ENCODE measurements at places on chromosomes 5 and 9.

GRCh38 chr9:91172329-91172728, 189.4 kb downstream of the AUH start:
- DNase-seq, result no peak

- DNase-seq, result no peak
Measured at GRCh38 chr5:87899208-87899661, 369.4 kb downstream of the TMEM161B start.

DNA sequence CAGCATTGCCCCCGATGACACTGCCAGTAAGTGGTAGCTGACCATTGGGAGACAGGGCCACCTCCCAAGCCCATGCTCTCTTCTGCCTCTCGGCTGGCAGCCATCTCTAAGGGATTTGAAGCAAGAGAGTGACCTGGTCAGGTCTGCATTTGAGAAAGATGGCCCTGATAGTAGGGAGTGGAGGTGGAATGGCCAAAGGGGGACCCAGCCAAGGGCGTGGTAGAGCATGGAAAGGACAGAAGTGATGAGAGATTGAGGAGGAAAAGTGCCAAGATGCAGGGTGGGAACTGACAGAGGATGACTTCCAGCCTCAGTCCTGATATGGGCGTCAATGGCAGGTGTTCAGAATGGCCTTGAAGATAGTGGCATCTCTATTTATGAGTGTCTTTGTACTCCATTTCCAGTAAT, 9.0 kb downstream of the ABL1 start:
- no peak for DNase-seq

- no peak for DNase-seq
Measured at GRCh38 chr9:77735494-77735893, 87.4 kb upstream of the GNA14 start.

DNA sequence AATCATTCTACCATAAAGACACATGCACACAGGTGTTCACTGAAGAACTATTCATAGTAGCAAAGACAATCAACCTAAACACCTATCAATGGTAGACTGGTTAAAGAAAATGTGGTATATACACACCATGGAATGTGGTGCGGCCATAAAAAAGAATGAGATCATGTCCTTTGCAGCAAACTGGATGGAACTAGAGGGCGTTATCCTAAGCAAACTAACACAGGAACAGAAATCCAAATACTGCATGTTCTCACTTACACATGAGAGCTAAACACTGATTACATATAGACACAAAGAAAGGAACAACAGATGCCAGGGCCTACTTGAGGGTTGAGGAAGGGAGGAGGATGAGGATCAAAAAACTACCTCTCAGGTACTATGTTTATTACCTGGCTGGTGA, 103.8 kb downstream of the DRD1 start:
- DNase-seq, result no peak

- peak; percentile 11 for DNase-seq
Measured at GRCh38 chr9:137650259-137650658, 31.5 kb downstream of the EHMT1 start.

GRCh38 chr5:59540366-59540765, 353.2 kb downstream of the PDE4D start:
- no peak for DNase-seq

DNA sequence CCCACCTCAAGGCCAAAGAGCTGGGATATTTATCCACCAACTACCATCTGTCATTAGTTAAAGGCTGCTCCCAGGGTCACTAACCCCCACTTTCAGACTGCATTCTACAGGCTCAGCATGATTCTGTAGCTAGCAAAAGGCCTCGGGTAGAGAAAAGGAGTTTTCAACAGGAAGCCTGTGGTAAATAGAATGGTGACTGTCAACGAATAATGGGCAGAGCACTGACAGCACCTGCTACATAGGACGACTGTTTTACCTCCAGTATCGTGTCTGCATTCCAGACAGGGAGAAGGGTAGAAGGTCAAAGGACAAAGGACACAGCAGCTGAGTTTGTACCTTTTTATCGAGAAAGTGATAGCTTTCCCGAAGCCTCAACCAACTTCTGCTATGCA, 20.3 kb downstream of the MFAP3 start:
- peak; percentile 54 for DNase-seq

DNA sequence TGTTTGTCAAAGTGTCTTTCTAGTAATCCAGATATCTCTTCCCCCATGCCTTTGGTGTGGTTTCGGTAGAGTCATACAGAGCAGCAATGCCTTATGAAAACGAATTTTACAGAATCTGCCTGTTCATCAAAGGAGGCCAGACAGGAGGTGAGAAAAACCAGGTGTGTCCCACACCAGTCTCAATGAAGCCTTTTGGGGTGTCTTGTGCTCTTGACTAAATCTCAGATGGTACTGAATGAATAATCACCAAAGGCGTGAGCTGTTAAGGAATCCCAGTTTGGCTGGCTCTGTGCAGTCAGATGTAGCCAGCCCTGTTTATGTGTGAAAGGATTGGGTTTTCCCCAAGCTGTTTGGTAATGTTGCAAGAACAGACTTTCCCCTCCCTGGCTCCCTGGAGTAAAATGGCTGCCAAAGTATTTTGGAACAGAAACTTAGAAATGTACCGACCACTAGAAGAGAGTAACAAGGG, 70.8 kb upstream of the CDKN2B start:
- DNase-seq, result peak; percentile 86

DNA sequence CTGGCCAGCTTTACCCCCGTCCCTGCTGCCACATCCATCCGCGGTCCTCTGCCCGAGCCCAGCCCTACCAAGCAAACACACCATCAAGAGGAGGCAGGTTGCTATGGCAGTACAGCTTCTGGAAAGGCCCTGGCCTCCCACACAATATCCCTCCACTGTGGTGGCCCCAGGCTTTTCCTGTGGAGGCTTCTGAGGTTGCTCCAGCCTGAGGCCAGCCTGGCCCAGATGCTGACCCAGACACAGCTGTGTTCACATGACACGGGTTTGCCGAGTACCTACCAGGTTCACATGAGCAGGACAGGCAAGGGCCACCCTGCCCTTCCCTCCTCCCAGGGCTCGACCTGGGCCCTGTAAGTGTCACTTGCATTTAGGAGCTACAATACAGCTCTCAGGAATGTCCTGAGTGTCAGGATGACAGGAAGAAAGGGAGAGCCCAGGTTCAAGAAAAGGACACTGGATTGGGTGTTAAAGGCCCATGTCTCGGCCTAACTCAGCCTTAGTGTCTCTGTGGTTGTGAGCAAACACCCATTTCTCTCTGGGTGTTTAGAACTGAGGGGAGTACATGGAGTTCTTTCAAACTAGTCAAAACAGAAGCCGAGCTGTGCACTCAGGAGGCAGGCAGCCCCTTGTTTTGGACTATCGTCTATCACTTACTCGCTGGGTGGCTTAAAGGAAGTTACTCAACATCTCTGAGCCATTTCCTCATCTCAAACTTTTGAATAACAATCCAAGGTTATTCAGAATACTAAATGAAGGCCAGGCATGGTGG, 40.2 kb downstream of the NAIF1 start:
- DNase-seq, result peak; percentile 52

DNA sequence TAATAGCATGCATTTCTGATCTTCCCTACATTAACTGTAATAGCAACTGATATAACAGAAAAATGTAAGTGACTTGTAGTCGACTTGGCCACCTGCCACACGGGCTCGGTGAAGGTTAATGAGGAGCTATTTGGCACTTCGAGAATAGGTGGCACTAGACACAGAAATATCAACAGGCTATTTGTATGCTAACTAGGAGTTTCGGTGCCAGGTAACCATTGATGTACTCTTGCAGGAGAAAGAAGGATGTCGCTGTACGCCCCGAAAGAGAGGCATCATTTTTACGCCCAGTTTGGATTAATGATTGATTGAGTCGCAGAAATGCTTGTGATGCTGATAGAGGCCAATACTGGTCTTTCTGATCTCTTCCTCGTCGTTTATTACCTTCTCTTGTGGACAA, 516 bp upstream of the DMRT2 start:
- no peak for DNase-seq

DNA sequence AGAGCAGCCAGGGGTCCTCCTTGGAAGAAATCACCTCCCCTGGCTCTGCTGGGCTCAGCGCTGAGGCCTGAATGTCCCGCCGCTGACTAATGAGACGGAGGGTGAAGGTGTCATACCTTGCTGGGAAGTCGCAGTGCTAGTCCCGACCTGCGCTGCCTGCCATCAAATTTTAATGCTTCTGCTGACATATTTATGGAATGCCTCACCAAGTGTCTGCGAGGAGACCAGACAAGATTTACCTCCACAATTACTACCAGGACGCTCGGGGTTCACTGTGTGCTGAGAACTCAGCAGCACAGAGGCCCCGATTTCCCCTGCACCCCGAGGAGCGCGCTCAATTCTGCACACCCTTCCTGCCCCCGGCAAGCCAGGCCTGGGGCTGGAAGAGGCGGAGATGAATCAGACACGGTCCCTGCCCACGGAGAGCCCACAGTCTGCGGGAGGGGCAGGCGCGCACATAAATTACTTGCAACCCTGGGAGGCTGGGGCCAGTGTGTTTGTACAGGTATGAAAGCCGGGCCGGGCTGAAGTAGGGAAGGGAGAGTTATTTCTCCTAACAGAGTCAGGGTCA, 175.2 kb downstream of the PAX5 start:
- DNase-seq, result no peak

DNA sequence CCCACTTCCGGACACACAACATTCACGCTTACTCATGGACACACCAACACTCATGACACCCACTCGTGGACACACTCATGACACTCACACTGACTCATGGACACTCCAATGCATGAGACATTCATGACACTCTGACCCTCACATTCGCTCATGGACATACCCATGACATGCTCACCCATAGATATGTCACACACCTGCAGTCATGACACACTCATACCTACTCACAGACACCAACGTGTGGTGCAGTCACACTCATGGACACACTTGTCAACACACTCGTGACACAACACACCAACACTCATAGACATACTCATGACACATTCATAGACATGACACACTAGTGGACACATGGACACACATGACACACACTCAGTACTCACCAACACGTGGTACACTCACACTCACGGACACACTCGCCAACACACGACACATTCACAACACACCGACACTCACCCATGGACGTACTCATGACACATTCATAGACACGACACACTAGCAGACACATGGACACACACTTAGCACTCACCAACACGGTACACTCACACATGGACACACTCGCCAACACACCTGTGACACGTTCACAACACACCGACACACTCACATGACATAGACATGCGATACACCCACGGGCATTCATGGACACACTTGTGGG, 73.4 kb downstream of the PHF2 start:
- DNase-seq, result no peak

DNA sequence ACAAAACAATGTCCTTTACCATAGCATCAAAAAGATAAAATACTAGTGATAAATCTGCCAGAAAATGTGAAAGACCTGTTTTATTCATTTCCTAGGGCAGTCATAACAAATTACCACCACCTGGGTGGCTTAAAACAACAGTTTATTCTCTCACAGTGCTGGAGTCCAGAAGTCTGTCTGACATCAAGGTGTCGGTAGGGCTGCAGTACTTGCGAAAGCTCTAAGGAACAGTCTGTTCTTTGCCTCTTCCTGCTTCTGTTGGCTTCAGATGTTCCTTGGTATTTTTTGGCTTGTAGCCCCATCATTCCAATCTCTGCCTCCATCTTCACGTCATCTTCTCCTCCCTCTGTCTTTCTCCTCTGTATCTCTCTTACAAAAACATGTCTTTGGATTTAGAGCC, 51.0 kb downstream of the PTPDC1 start:
- DNase-seq, result no peak

All from GM12865 (cell line).